NB4 (cell line): ENCODE measurements at places on chromosomes 5 and 9.

DNA sequence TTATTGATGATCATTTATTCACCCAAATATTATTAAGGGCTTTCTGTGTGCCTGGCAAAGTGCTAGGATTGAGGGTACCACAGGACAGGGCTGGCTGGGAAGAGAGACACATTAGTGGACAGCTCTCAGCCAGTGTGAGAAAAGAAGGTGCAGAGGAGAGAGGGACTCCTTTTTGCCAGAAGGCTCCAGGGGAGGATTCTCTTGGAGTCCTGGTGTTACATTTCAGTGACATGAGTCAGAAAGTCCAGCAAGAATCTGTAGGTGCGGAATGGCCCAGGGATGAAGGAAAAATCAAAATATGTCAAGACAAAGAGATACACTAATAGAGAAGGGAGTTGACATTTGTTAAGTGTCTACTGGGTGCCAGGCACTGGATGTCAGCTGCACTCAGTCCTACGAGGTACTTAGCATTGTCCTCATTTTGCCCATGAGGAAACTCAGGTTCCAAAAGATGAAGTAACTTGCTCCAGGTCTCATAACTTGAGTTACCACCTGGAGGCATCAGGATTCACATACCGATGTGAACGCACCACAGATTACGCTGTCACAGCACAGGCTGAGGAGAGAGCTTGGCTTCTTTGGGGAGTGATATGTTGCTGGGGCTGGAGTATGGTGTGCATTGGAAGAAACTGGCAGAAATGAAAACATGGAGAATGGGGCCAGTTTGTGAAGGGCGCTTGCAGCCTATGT, 60.5 kb downstream of the RASGRF2 start:
- no peak for DNase-seq

- peak; percentile 58 for DNase-seq
Measured at GRCh38 chr5:157446412-157446935, 13.5 kb upstream of the NIPAL4 start.

DNA sequence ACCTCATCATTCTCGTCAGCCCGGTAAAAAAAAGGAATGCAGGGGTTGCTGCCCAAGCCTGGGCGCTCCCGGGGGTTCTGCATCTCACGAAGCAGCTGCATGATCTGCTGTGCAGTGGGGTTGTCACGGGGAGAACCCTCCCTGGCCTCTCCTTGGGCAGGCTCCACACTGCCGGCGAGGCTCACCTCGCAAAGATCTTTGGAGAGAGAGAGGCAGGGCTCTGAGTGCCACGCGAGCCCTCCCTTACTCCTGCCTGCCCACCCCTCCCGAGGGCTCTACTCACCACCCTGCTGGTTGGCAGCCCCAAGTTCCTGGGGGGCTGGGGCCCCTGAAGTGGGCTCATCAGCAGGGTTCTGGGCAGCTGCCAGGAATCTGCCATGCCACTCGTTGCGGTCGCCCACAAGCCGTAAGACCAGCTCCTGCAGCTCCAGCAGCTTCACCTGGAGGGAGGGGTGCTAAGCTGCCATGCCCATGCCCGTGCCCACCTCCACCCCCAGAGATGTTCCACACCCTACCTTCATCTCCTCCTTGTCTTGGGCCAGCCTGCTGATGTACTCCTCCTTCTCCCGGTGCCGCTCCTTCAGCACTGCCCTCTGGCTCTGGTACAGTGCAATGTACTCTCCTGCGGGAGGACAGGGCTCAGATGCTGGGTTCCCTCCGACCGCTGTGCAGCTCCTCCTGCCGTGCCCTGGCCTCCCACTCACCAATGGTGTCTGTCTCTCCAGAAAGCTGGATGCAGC, 18.6 kb downstream of the GOLGA2 start:
- DNase-seq, result no peak

GRCh38 chr9:125142560-125143376, 560 bp downstream of the SCAI start:
- DNase-seq, result peak; percentile 29

DNA sequence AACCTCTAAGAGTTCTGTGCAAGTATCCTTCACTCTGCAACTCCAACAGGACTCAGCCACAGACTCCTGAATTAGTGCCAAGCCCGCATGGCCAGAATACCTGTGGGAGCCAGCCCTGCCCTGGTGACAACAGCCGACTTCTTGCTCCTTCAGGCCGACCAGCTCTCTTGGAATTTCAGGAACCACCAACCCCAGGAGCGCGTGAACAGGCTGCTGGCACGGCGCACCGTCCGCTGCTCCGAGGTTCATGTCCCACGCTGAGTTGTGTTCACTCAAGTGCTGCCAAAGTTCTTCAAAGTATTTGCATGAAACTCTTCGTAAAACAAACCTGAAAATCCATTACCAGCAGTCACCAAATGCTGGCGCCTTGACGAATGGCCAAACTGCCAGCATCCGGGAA, 232.8 kb downstream of the NR2F1-AS1 start:
- no peak for DNase-seq

DNA sequence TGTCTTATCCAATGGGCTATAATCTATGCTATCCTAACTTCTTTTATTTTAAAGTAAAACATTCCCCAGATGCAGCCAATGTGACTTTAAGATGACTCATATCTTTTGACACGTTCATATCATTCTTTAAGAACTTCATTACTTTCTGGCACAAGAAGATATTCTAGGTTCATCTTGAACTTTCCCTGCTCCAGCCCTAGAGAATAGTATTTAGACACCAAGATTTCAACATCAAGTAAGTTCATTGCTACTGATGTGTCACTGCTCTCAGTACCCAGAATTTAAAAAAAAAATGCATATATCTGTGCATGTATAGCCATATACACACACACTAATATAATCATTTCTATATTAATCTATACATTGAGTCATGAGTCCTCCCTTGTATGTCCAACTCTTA, 175.2 kb downstream of the SAXO1 start:
- DNase-seq, result no peak

- DNase-seq, result peak; percentile 51
Measured at GRCh38 chr9:109101810-109102209, 17.9 kb downstream of the TMEM245 start.

DNA sequence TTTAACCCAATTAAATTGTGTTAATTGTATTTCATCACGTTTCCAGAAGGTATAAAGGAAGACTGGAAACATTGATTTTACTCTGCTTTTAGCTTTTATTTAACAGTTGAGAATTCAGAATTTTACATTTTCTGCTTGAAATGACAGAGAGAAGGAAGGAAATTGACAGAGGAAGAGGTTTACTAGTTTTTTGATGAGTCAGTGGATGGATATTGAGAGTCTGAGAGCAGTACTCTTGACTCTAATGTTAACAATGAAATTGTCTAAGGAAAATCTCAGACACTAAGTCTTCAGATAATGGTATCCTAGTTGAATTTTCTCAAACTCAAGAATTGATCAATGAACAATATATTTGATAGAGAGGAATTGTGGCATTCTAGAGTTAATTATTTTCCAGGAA, 60.6 kb downstream of the IPO11 start:
- no peak for DNase-seq

DNA sequence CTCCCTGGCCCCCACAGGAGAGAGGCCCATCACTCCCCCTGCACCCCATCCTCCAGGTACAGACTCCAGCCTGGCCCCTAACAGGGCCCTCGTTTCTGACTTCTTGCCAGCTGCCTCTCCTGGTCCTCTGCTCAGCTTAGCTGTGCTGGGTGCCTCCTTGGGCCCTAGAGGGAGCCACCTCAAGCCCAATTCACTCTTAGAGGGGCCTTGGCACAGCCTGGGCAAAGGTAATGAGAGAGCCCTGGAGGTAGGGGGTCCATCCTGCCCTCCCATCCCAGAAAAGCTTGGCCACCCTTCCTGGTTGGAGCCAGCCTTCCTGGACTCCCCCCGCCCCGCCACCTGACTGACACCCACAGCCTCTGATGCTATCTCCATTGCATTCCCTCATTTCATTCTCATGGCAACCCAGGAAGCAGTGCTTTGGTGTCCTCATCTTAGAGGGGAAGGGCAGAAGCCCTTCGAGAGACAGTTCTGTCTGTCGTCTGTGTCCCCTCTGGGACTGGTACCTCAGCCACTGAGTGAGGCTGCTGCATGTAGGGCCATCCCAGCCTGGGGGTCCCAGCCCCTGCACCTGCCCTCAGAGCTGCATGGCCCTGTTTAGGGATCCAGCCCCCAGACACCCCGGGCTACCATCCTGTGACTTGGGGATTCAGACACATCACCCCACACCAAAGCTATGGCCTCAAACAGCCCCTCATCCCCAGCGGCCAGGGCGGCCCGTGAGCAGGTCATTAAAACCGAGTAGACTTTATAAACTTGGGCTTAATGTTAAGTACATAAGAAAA, 95.5 kb downstream of the BARX1 start:
- DNase-seq, result peak; percentile 5

- DNase-seq, result no peak
Measured at GRCh38 chr9:120161776-120162175, 418.2 kb downstream of the CDK5RAP2 start.

DNA sequence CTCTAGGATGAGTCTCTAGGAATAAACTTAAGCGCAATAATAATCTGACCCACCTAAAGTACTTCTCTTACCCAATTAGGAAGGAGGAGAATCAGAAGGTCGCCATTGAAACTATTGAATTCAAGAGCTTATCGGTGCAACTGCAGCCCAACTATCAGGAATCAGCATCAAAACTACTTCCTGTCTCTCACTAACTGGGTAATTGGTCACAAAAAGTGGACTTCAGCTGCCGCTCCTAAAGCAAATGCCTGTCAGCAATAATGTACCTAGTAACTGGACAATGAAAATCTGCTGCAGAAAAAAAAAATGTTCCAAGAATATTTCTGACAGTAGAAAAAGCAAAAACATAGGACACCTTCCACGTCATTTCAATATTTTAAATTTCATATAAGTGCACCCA, 3.3 kb downstream of the OR1L8 start:
- no peak for DNase-seq

- DNase-seq, result no peak
Measured at GRCh38 chr9:137487454-137488326, 28.6 kb upstream of the NSMF start.

DNA sequence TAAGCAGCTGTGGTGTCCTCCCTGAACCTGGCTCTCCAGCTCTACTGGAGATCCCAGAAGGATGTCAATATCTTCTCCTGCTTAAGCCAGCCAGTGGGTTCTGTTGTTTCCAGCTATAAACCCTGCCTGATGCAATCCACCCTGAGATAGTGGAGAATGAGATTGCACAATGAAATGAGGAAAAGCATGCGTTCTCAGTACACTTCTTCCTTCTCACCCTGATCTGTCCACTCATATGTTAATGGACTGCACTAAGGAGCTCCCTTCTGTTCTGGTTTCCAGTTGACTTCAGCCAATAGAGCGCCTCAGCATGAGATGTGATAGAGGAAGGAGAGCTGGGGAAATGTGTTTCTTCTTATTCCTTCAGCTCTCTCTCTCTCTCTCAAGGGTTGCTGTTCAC, 40.0 kb upstream of the CDH6 start:
- DNase-seq, result peak; percentile 44

DNA sequence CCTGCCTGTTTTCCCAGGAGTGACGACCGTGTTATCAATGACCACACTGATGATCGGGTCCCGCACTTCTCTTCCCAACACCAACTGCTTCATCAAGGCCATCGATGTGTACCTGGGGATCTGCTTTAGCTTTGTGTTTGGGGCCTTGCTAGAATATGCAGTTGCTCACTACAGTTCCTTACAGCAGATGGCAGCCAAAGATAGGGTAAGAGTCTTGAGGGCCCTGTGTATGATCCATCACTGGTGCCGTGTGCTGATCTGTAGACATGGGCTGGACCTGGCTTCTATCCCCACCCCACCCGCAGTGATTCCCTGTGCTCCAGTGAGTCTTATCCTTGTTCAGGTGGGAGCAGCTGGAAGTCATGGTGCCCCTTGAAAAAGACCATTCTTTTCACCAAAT, 26.0 kb downstream of the GABRP start:
- no peak for DNase-seq

DNA sequence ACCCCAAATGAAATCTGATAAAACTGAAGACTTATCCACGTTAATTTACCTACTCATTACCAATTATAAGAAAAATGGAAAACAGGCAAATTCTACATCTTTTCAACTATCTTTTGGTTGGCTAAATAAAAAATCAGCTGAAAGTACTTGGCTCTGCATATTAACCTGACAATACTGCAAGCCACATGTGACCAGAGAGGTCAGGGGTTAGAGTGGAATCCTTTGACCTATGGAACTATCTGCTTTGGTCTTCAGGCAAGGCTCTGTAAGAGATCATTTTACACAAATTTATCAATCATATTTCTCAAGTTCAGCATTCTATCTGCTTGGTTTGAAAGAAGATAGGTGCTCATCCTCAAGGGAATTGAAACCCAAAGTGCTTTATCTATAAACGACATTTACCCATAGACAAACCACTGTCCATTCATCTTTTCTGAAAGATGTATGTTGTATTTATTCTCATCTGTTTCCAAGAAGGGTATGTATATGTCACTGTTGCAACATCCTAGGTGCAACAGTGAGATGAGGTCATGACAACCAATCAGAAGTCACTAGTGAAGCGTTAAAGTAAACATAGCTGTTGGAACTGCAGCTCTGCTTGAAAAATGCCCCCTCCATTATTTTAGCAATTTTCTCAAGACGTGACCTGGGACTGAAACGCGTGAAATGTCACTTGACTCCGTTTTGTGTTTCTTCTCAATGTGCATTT, 144.9 kb upstream of the POU5F2 start:
- no peak for DNase-seq

GRCh38 chr9:91241909-91242308, 119.8 kb downstream of the AUH start:
- no peak for DNase-seq

GRCh38 chr5:143693651-143694252, 118.2 kb upstream of the HMHB1 start:
- no peak for DNase-seq

- DNase-seq, result no peak
Measured at GRCh38 chr9:114060070-114060469, 18.0 kb downstream of the AMBP start.

GRCh38 chr9:3732077-3733038, 206.6 kb upstream of the RFX3 start:
- peak; percentile 93 for DNase-seq

DNA sequence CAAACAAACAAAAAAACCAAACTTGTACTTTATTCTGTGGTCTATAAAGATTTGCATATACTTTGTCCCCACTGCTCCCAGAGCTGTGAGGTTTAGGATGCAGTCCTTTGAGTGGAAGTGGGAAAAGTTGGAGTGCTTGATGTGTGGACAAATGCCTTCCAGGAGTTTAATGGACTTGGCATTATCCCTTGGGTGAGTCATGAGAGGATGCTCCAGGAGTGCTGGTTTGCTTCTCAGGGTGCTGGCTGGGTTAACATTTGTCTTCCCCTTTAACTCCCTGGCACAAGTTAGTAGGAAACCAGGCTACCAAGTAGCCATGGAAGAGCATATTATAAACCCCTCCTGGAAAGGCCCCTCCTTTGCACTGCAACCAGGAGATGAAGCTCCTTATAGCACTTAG, 417.4 kb upstream of the RIOK2 start:
- DNase-seq, result no peak

GRCh38 chr9:71941060-71941568, 29.7 kb downstream of the C9orf85 start:
- DNase-seq, result no peak

DNA sequence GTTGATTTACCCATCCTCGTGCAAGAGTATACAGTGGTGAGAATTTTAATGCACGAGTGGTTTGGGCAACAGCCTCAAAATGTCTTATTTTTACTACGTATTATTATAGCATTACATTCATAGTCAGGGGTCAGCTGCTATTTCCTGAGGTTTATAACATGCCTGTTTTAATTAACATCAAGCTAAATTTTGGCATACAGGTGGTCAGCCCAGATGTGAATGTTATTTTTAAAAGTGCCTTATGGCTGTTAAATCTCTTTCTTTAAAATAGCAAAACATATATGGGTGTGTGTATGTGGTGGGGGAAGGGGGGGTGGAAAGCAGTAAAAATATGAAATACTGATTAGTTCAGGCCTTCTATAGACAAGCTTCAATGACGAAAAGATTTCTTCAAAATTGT, 424.5 kb upstream of the CLINT1 start:
- DNase-seq, result no peak
